SK-N-SH (cell line): ENCODE measurements at places on chromosomes 12 and 14.

- no peak overlapping the region for H3K27ac ChIP-seq
Observed at GRCh38 chr14:81534510-81535074, 939 bp upstream of the SEL1L start.

- peaks cover 12% of the 10 kb centered on the region; the same call in 1 of the 2 replicates for H3K4me1 ChIP-seq
- no peak for DNase-seq
- H3K4me3 ChIP-seq = no peak overlapping the region
- no peaks in the 10 kb centered on the region for H3K36me3 ChIP-seq
- peaks cover 8% of the 10 kb centered on the region; the same call in 1 of the 2 replicates for H3K27me3 ChIP-seq
Observed at GRCh38 chr14:100593751-100594624, 6.8 kb upstream of the BEGAIN start.

DNA sequence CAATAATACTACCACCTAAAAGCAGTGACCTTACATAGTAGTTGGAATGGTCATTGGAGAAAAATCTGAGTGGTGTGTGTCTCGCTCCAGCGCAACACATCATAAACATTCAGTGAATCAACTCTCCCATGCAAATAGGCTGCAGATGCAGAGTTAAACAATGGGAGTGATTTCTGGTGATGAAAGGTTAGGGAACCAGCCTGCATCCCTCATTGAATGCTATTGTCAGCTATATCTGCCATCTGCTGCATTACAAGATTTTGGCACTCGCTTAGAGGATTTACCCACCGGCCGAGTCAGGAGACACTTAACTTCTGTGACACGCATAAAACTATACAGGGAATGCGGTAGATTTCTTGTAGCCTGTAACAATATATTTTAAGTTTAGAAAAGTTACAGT is 900.9 kb downstream of the FLRT2 start:
- no peak overlapping the region for H3K4me3 ChIP-seq
- H3K27ac ChIP-seq = no peak overlapping the region
- H3K4me1 ChIP-seq = no peaks in the 10 kb centered on the region; the same call in 1 of the 2 replicates
- no peaks in the 10 kb centered on the region for H3K36me3 ChIP-seq
- DNase-seq = no peak

DNA sequence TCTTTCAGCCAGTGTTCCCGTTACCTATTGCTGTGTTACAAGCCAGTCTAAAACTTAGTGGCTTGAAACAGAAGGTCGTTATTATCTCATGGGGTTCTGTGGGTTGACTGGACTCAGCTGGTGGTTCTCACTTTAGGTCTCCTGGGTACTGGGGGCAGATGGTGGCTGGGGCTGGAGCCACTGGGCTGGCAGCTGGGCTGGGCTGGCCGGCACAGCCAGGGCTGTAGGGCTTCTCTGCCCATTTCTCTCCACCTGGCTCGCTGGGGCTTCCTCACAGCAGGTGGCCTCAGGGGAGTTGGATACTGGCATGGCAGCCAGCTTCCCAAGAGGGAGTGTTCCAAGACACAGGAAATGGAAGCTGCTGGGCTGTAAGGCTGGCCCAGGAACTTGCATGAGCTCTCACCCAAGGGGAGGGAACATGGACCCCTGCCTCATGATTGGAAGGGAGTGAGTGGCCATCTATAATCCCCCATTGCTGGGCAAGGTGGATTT is 27.0 kb downstream of the TUNAR start:
- no peaks in the 10 kb centered on the region for H3K36me3 ChIP-seq
- DNase-seq = no peak
- no peak overlapping the region for H3K27ac ChIP-seq

DNA sequence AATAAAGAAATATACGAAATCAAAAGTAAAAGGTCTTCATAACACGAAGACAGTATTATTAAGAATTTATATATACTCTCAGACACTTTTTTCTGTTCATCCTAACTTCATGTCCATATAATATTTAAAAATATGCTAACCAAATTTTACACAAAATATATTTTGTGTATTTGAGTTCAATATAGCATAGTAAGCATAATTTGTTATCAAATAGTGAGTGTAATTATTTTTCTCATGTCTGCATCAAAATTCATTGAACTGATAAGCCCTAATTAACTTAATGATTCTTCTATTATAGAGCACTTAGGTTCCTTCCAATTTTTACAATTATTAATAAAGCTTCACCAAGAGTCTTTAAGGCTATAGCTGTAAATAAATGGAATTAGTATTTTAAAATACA is 99.7 kb upstream of the SYT1 start:
- H3K27ac ChIP-seq = no peak overlapping the region
- no peak for DNase-seq
- H3K27me3 ChIP-seq = no peaks in the 10 kb centered on the region
- no peaks in the 10 kb centered on the region for H3K36me3 ChIP-seq
